Sciatic nerve (tissue), 2 donors: ENCODE measurements at places on chromosomes 5 and 9. TPM values are rescaled to one million over a fixed set of nuclear protein-coding genes. Genes with fewer than 3 reads are reported as not detected.
A peak's percentile ranks its signal among the peaks of the same experiment; 100 is the strongest.

PCDH1 gene
- total RNA-seq, result 36.4 TPM

FAM153A gene
- 3.0 TPM for total RNA-seq

GRM6 gene
- not detected for total RNA-seq

TMC1 gene
- total RNA-seq, result 0.36 TPM

ATP6V1G1 gene
- 61.7 TPM for total RNA-seq

PCDHB5 gene
- total RNA-seq, result 4.4 TPM

SLC23A1 gene
- total RNA-seq, result not detected

LRRC19 gene
- total RNA-seq, result not detected

DNAJC21 gene
- 48.3 TPM for total RNA-seq

FAM78A gene
- total RNA-seq, result 4.2 TPM

PCDHB4 gene
- 12.2 TPM for total RNA-seq

DNA sequence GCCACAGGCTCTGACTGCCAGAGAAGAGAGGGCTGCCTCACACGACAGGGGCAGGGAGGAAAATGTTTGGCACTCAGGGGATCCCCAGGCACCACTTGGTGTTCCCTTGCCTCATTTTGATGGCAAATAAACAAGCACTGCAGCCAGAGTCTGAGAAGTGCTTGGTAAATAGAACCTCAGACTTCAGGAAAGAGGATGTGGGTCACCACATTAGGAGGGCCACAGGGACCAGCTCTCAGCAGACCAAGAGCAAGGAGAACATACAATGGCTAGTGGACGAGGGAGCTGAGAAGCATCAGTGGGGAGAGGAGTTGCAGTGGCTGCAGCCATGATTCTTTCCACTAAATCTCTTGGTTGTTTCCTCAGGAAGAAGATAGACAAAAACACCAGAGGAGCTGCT, 413.9 kb downstream of the GADD45G start:
- no peak for DNase-seq

DNA sequence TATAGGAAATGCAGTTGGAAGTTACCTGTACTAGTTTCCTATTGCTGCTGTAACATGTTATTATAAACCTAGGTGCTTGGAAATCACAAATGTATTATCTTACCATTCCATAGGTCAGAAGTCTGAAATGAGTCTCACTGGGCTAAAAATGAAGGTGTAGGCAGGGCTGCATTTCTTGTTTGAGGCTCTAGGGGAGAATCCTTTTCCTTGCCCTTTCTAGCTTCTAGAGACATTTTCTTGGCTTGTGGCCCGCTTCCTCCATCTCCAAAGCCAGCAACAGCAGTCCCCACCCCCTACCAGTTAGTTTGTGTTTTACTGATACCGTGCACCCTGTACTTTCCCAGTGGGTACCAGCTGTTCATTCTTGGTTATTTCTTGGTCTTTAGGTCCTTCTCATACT, 153.3 kb downstream of the SLF1 start:
- no peak for DNase-seq

DNA sequence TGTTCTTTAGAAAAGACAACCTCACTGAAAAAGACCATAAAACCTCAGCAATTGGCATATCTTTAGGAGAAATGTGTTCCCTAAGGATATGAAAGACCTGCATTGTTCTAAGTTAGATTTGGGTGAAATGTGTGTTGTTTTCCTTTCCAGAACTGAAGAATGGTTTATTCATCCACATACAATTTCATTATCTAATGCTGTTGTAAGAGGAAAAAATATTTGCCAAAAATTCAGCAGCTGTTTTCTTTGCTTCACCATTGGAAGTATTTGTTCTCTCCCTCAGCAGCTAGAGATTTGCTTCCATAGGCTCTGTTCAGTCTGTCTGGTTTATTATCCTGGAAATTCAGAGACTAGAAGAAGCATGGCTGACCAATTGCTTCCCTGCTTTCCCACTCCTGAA, 150.9 kb downstream of the ISOC1 start:
- DNase-seq, result no peak

- no peak for DNase-seq
These were observed 135.0 kb downstream of the NMUR2 start for GRCh38 chr5:152270096-152270495.

- no peak for DNase-seq
These were observed 117.9 kb upstream of the GRIA1 start for GRCh38 chr5:153372425-153373129.

GRCh38 chr5:52864371-52864770, 76.7 kb downstream of the ITGA1 start:
- DNase-seq, result no peak

GRCh38 chr9:73880101-73880500, 617.0 kb upstream of the RORB start:
- DNase-seq, result no peak

GRCh38 chr5:52073993-52074689, 690.9 kb downstream of the ISL1 start:
- DNase-seq, result no peak

- no peak for DNase-seq
These were observed 1217.9 kb upstream of the ACO1 start for GRCh38 chr9:31166516-31166915.

DNA sequence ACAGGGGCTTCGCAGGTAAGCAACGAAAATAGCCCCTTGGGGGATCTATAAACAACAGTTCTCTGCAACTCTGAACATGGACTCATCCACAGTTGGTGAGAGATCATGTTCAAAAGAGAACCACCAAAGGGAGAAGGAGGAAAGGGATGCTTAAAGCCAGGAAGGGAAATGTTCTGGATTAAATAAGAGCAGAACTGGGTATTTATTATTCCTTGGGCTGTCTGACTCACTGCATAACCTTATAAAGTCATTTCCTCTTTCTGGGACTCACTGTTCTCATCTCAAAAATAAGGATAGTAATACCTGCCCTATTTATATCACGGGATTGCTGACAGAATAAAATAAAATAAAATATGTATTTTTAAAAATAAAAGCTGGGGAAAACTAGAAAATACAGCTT, 11.2 kb upstream of the MARCHF3 start:
- DNase-seq, result no peak

DNA sequence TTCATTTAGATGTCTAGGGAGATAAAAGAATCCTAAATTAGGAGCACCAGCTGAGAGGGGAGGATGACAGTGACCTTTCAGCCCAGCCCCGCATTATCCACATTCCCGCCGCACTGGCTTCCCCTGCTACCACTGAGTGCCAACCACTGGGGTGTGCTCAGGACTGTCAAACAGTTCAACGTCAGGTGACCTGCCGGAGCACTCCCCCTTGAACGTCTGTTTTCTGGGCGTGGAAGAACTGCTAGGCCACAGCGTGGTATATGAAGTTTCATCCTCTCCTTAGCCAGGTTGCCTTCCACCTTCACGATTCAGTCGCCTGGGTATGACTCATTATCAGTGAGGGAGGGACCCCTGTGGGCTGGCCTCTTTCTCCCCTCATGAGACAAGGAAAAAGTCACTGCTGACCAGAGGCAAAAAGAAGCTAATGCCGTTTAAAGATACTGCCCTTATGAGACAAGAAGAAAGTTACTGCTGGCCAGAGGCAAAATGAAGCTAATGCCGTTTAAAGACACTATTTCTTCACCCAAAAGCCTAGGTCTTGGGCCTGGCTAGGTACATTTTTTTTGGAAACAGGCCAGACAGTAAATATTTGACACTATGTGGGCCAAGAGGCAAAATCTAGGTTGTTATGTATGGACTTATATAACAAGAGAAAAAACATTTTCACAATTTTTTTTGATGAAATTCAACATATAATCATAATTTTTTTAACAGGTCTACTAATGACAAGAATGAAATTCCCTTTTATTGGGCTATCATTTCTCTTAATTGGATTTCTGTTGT, 4.6 kb downstream of the NMRK1 start:
- no peak for DNase-seq

DNA sequence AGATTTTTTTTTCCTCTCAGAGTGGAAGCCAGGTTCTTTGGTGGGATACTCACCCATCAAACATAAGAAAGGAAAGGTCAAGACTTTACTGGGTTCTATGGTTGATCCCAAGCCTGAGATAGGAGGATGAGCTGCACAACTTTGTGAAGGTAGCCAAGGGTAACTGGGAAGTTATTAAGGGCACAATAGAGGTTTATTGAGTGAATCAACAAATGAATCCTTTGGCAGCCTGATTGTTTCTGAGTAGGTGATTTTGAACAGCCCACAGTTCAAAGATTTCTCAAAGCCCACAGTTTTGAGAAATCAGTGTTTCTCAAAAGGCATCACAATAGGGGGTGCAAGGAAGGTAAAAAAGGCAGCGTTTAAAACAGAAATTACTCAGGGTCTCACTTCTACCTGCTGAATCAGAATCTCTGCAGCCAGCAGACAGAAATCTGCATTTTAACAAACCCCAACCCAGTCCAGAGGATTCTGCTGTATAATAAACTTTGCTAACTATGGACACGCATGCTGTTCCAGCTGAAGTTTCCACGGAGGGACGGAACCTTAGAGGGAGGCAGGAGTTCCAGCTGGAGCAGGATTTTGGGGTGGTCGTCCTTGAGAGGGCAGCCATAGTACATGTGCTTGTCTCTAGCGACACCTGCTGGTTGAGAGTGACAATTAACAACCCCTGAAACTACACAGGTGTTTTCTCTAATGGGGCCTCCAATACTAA, 32.7 kb upstream of the FSD1L start:
- DNase-seq, result peak; percentile 71

GRCh38 chr9:110928599-110928998, 109.7 kb downstream of the LPAR1 start:
- no peak for DNase-seq

DNA sequence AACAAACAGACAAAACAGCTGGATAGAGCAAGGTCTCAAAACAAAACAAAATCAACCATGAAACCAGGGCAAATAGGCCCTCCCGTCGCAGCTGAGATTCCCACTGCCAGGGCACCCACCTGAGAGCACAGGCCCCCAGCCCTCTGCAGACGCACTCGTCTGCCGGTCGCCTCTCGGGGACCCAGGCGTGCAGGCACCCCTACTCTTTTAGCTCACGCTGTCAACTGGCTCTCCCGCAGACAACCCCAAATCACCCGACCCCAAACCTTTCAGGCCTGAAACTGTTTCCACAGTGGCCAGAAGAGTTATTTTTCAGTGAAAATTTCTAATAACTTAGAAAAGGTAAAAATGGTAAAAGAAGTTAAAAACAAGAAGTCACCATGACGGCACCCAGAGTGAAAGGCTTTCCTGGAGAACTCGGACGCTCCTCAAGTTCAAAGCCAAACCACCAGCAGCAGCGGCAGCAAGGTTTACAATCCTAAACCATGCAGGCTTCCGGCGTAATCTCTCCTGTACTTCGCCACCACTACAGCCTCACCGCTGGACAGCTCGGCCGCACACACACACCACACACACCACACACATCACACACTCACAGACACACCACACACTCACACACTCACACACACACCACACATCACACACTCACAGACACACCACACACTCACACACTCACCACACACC, 1.9 kb upstream of the UBE2QL1 start:
- DNase-seq, result no peak

- DNase-seq, result no peak
These were observed 52.3 kb downstream of the SLF1 start for GRCh38 chr5:94670726-94671125.

GRCh38 chr9:129874261-129875101, 39.2 kb downstream of the USP20 start:
- DNase-seq, result no peak

GRCh38 chr5:98106116-98107031, 667.1 kb upstream of the RGMB start:
- DNase-seq, result no peak

DNA sequence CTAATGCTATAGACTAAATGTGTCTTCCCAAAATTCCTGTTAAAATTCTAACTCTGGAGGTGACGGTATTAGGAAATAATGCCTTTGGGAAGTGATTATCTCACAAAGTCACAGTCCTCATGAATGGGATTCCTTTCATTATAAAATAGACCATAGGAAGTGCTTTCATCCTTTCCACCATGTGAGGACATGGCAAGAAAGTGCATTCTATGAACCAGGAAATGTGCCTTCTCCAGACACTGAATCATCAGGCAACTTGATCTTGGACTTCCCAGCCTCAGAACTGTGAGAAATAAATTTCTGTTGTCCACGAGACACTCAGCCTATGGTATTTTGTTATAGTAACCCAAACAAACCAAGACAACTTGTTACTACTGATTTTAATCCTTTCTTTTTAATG, 582.4 kb upstream of the C9orf72 start:
- no peak for DNase-seq

DNA sequence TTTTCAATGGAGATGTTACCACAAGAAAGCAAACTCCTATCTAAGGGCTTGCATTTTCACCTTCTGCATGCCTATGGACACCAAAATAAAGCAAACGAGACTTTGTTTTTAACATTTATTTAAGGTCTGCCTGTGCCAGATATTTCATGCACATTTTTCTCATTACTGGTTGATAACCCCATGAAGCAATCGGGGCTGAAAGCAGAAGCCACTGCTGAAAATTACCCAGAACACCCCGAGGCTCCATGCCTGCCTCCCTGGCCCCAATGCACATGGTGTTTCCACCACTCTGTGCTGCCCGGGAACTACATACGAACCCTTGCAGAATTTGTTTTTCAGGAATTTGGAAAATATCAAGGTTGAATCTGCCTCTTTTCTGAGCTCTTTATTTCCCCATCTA, 240.1 kb downstream of the NR2F1-AS1 start:
- DNase-seq, result no peak

DNA sequence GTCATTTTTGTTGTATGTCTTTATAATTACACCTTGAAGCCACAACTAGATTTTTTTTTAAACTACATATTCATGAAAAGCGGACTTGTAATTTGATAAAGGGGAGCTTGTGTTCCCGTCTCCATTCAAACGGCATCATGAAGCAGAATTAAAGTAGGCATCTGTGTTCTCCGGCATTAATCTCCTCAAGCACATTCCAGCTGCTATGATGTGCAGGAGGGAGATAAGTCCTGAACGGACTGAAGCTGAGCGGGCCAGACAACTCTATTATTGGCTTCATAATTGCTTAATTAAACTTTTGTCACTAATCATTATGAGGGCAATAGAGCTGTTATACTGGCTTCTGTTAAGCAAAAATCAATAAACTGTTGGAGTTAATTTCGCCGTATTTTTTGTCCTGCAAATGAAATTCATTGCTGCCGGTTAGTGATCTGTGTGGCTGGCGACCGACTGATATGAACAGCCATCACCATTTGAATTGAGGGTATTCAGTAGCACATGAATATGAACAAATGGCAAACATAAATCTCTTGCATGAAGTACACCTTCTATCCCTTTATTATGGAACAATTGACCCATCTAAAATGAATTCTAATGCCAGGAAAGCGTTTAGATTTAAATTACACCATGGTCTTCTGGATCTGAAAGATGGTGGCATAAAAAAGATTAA, 408.8 kb upstream of the IRX1 start:
- DNase-seq, result no peak

GRCh38 chr9:1673300-1673699, 341.8 kb upstream of the SMARCA2 start:
- DNase-seq, result no peak
